ENCODE measurements at places on chromosomes 11 and 22.

DNA sequence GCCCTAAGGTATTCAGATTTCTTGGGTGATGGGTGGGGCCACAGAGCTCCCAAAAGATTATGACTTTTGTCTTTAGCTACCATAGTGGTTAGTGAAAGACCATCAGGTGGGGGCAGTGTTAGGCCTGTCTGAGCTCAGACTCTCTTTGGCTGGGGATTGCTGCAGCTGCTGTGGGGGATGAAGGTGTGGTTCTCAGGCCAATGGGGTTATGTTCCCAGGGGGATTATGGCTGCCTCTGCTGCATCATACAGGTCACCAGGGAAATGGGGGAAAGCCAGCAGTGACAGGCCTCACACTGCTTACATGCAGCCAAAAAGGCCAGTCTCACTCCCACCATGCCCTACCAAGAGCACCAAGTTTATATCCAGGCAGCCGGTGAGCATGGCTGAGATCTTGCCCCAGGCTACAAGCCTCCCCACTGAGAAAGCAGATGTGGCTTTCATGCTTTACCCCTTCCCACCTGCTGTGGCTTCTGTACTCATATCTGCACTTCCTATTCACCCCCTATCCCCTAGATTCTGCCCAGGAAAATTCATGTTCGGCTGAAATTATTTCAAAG is 24.8 kb downstream of the CNTF start:
- DNase-seq: no peak

GRCh38 chr11:130344841-130345240 is 30.1 kb upstream of the ZBTB44 start:
- no peak for DNase-seq

DNA sequence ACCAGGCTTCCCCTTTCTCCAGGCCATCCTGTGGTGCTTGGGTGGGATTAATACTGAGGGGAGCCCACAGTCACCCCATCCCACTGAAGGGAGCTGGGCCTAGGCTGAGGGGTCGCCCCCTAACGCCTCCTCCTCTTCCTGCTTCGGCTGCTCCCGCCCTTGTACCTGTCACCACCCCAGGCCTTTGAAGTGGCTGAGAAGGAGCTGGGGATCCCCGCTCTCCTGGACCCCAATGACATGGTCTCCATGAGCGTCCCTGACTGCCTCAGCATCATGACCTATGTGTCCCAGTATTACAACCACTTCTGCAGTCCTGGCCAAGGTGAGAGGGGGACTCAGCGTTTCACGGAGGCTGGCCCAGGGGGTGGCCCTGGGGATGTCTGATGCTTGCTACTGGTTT is 6.1 kb downstream of the MICALL1 start:
- DNase-seq: no peak

GRCh38 chr11:79663017-79663416 is 222.2 kb upstream of the TENM4 start:
- DNase-seq: no peak

DNA sequence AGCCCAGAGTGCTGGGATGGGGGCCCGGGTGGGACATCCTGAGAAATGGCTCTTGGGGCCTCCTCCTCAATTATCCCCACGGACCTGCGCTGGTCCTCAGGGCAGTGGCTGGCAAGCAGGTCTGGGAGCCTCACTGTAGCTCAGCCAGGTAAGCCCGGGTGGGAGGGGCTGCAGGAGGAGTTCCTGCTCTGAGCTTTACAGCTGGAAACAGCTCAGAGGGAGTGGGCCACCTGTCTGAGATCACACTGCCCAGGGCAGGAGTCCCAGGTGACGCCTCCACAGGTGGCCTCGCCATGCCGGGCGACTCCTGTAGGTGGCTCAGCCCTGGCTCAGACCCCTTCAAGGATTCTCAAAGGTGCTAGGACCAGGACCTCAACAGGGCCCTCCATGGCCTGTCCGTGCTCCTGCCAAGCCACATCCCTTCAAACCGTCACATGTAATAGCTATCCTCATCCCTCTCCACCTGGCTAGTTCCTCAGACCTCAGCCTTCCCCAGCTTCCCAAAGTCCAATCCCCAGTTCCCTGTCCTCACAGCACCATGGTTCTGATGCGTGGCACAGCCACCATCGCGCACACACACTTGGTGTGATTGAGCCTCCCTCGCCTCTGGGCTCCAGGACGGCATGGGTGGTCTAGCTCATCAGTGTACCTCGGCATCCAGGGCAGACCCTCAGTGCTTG is 3.6 kb upstream of the TSSK2 start:
- DNase-seq: no peak

GRCh38 chr11:57460022-57460757 is at the start of gene RTN4RL2:
RTN4RL2 (plus strand) TSS chr11:57460528; CDS start chr11:57460866, 338 bp downstream.
- no peak for DNase-seq

All from activated CD8-positive, alpha-beta memory T cell treated with anti-CD3 and anti-CD28 coated beads for 1 hour (primary cell).